ENCODE measurements at places on chromosomes 12 and 14.

- no peak for DNase-seq
Observed at GRCh38 chr14:53389202-53389601, 236.1 kb upstream of the DDHD1 start.

DNA sequence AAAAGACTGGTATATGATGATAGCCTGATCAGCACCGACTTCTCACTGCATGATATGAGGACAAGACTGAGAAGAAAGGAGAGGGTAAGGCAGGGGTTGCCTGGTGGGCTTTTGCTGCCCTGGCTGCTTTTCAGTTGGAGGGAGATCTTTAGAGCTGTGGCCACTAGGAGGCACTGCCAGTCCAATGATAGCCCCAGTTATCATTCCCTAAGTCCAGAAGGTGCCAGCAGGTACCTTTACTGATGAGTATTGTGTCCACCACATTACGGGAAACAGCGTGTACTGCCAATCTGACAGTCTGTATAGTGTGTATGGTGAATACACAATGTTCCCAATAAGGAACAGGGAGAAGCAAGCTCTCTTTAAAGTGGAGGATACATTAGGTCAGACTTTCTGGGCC is 55.8 kb upstream of the CCDC175 start:
- peak; percentile 72 for DNase-seq

- no peak for DNase-seq
Observed at GRCh38 chr12:64671681-64672080, 61.4 kb downstream of the RASSF3 start.

GRCh38 chr14:65604936-65605335 is 192.4 kb downstream of the FUT8 start:
- no peak for DNase-seq

DNA sequence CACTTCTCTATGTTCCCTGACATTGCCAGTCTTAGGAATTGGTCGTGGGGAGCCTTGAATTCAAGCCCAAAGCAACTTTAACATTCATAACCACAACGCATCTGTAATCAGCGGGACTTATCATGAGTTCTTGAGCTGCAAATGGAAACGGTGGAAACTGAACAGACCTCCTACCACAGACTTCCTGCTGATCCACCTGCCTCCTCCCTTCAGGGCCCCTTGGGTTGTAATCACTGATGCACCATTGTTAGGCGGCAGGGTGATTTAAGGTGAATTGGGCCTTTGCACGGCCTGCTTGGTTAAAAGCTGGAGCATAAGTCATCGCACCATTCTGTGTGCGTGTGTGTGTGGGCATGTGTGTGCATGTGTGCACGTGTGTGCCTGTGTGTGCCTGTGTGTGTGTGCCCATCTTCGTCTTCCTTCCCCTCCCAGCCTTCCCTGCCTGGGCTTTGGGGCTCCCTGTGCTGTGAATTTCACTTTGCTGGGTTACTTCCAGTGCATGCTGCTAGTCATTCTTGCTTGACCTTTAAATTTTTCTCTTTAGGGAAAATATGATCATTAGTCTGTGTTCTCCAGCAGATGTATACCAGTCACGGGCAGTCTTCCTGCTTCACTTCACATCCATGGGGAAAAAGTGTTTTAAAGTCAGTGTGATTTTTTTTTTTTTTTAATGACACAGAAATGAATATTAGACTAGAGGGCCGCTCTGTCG is 29.1 kb downstream of the CHST11 start:
- no peak for DNase-seq

DNA sequence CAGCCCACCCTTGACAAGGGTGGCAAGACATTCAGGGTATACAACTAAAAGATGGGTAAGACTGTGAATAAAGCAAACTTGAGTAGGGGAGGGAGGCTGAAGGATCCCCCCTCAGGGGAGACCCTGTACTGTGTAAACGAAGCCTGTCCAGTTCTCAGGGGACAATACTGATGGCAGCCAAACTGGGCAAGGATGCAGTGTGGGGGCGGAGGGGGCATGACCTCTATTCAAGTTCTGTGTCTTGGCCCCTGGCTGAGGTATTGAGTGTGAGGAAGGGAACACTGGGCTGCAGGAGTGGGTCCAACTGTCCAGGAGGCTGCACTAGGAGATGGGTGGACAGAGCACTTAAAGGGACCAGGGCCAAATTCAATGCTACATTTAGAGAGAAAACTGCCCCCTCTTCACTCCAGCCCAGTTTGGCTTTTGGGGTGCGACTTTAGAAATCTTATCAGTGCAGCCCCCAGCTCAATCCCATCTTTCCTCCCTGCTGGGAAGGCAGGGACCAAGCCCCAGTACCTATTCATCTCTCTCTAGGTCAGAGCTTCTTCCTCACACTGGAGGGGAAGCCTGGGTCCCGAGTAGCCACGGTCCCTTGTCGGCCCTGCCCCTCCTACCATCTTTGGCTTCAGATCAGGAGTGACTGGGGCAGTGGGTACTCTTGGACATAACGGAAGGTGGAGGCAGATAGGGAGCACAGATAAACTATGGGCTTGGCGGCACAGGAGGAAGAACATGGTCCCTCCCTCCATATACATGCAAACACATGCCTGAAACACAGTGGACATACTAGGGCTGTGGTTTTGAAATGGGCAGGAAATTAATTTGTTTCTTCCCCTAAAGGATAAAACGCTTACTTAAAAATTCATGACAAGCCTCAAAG is 11.8 kb downstream of the SLC39A5 start:
- DNase-seq, result no peak

GRCh38 chr12:27148791-27149190 is 66.4 kb upstream of the C12orf71 start:
- no peak for DNase-seq

DNA sequence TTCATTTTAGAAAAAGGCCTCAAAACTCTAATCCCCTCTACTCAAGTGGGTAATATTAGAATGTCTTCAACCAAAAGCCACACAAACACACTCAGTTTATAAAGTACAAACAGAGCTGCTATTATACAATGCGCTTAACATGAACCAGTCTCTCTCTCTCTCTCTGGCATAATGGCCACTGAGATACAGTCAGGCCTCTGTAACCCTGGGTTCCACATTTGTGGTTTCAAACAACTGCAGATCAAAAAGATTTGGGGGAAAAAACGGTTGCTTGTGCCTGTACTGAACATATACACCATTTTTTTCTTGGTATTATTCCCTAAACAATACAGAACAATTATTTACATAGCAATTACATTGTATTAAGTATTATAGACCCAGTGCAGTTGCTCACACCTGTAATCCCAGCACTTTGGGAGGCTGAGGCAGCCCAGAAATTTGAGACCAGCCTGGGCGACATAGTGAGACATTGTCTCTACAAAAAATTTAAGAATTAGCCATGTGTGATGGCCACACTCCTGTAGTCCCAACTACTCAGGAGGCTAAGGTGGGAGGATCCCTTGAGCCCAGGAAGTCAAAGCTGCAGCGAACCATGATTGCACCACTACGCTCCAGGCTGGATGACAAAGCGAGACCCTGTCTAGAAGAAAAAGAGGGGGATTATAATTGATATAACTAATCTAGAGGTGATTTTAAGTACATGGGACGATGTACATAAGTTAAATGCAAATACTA is 5.6 kb downstream of the SLC11A2 start:
- no peak for DNase-seq

GRCh38 chr14:32692441-32692840 is 246.2 kb upstream of the NPAS3 start:
- DNase-seq, result no peak

DNA sequence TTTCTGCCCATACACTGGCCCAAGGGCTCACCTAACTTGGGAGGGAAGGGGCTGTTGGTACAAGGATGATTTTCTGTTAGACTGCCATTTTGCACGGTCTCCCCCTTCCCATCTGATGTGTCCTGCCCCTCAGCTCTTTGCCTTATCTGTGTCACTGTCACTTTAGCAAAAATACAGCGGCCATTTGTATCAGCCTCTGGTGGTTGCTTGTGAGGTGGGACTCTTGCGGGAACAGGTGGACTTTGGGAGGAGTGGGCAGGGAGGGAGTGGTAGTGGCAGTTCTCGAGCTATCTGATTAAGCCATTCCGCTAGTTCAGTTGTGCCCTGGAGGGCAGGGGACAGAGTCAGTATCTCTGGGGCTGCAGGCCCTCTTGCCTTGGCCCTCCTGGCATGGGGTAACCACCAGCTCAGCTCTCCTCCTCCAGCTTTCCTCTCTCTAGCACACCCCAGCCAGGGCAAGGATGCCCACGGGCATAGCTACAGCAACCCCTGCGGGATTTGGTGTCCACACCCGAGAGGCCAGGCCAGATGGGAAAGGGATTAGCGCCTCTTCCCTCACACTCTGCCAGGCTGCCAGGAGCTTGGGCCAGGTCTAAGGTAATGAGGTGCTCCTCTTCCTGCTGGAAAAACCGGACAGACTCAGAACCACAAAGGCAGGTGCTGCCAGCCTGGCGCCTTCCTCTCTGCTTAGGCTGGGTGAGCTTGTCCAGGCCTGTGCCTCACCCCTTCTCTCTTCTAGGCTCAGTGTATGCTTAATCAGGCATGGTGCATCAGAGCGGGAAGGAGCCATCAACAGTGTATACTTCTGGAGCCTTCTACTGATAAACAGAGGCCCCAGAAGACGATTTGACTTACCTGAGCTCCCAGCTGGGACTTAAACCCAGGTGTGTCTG is 8.7 kb downstream of the SLC48A1 start:
- DNase-seq, result no peak

DNA sequence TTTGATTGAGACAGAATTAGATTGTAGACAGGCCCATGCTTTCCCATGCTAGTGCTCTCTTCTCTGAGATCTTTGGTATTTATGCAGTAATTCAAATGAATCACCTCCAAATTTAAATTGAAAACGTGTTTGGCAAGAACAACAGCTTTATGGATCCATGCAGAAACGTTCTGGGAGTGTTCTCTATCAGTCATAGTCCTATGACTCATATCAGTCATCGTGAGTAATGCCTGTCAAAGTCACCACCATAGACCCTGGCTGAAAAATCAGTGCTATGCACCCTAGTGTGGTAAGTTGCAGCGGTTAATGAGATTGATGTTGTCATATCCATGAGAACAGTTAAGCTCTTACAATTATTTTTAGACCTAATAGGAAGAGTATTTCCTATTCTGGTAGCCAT is 90.1 kb upstream of the FOXG1 start:
- no peak for DNase-seq

DNA sequence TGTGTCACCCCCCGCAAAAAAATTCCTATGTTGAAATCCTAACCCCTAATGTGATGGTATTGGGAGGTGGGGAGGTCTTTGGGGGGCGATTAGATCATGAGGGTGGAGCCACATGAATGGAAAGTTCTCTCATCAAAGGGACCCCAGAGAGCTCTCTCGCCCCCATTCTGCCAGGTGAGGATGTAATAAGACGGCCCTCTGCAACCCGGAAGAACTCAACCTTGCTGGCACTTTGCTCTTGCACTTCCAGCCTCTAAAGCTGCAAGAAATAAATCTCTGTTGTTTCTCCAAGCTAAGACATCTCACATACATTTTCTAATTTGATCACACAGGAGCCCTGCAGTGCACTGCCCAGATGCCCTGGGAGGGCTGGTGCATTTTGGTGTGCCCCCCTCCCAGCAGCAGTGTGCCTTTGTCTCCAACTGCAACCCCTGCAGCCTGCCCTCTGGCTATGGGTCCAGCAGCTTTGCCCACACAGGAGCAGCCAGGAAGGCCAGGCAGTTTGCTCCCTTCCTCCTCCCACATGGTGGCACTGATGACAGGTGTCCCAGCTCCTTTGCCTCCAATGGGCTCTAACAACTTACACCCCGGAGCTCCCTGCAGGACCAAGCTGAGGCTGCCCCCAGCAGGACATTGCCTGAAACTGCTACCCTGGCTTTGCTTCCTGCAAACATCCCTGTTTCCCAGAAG is 59.3 kb downstream of the C14orf132 start:
- peak; percentile 85 for DNase-seq

Data from glutamatergic neuron (in vitro differentiated cells).